AG20443 (cell line): ENCODE measurements at places on chromosomes 1 and 21.

- DNase-seq, result no peak
Observed at GRCh38 chr1:193525411-193525810, 339.0 kb upstream of the B3GALT2 start.

DNA sequence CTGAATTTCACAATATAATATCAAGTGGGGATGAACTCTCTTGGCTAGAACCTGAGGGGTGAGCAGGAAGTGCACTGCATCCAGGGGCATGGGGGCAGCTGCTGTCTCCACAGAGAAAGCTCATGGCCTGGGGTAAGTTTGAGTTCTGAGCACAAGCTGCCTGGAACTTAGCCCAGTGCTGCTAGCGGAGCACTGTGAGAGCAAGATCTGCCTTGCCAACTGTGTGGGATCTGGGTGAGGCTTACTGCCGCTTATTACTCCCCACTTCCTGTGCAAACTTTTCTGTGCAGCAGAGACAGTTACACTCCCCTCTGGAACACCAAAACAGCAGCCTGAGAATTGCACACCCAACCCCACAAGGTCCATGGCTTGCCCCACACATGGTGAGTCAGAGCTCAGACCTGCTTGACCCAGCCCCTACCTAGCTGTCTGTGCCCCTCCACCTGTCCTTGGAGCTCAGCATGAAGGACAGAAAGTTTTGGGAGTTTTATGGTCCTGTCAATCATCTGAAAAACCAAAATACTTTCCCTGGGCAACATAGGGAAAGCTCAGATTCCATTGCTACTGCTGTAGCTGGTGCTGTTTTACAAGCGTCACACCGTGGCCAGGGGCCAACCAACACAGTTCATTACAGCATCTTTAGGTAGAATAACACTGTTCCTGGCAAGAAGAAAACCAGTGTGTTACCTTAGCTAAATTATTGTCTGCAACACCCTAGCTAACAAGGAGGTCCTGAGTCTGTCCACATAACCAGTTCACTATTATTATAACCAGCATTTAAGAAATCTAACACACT lies 762.1 kb upstream of the NEGR1 start:
- DNase-seq, result no peak

GRCh38 chr1:192147221-192147620 lies 11.0 kb upstream of the RGS18 start:
- DNase-seq, result no peak

GRCh38 chr21:32940079-32941014 lies 85.4 kb upstream of the OLIG2 start:
- DNase-seq, result peak; percentile 52

DNA sequence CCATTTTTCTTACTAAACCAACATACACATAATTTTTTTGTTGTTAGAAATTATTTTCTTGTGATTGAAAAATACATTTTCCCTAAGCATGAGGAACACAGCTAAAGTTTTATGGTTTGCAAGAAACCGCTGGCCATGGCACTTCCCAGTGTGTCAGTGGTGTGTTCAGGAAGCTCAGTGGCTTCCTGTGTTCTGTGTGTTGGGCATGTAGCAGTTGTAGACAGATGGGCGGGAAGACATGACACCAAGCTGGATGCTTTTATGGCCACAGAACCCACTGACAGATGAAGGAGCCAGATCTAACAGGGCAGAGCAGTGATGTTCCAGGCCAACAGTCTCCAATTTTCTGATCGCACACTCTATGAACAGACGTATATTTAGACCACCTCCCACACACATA lies 119.8 kb downstream of the GALNT2 start:
- no peak for DNase-seq
